Stimulated activated CD8-positive, alpha-beta memory T cell treated with anti-CD3 and anti-CD28 coated beads, Interleukin-15, amount 100 ng/mL, for 4 hours (primary cell): ENCODE measurements at places on chromosomes 6 and 20.
A peak's percentile ranks its signal among the peaks of the same experiment; 100 is the strongest.

DNA sequence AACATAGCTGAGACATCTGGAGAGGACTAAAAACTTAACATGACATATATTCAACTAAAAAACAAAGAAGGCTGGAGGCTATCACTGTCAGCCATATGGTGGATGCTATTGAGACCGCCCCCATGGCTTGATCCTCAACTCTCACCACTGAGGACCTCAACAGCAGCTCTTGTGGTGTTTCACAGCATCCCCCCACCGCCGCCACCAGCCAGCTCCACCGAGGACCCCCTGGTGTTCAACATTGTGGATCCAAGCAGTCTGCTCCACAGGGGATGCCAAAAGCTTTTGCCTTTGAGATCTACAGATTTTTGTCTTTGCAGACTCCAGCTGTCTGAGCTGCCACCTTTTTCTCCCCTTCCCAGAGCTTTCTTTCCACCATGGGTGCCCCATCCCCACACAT is 64.6 kb downstream of the NUS1 start:
- no peak for DNase-seq

GRCh38 chr20:6525447-6526303 is 241.8 kb upstream of the BMP2 start:
- DNase-seq = no peak

GRCh38 chr6:3740551-3741476 is 10.7 kb downstream of the PXDC1 start:
- DNase-seq = no peak

- DNase-seq = no peak
Observed at GRCh38 chr6:160178271-160178670, 56.7 kb downstream of the SLC22A1 start.

GRCh38 chr20:60232380-60232779 is 274.2 kb downstream of the CDH26 start:
- no peak for DNase-seq

- no peak for DNase-seq
Observed at GRCh38 chr20:22305381-22305780, 279.0 kb downstream of the FOXA2 start.

GRCh38 chr6:137982418-137983189 is 115.5 kb downstream of the TNFAIP3 start:
- no peak for DNase-seq

DNA sequence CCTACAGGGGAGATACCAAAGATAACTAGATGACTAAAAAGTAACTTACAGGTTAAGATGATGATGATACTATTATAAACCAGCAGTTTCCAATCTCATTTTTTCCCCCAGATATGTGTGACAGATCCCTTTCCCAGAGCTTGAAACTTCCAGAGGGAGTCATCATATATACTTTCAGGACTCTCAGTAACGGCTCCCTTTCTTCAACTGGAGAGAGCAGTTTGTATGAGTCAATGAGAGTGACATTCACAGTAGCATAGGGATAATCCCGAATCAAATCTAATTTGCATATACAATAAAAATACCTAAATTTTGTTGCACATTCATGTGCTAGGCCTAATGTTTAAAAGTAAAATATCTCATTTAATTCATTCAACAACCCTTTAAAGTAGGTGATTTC is 29.7 kb downstream of the IGF2R start:
- DNase-seq = no peak

DNA sequence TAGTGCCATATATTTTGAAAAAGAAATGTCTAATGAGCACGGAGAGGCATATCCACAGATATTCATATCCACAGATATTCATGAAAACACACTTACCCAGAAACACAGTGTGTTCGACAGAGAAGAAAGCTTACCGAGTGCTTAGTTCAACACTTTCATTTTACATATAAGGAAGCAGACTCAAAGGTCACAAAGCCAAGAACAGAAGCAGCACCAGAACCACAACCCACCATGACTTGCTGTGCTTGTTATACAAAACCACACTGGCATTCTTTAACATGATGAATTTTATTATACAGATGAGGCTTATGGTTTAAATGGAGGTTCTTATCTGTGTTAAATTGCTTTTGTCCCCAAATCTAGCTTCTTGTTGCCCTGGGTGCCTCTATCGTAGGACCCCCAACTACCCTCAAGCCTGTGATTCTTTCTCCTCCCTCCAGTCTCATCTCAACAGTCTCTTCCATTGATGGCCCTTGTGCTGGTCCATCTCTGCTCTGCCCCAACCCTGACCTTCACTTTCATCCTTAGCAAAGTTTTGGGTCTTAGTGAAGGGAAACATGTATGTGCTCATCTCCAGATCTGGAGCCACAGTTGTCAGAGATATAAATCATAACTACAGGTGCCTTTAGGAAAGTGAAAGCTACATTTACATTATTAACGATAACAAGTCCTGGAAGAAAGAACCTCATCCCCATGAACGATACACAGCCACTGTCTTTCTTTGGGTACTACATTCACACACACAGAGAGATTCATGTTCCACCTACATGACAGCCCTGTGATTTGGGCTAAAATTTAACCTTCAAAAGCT is 40.0 kb downstream of the SF3B5 start:
- no peak for DNase-seq

DNA sequence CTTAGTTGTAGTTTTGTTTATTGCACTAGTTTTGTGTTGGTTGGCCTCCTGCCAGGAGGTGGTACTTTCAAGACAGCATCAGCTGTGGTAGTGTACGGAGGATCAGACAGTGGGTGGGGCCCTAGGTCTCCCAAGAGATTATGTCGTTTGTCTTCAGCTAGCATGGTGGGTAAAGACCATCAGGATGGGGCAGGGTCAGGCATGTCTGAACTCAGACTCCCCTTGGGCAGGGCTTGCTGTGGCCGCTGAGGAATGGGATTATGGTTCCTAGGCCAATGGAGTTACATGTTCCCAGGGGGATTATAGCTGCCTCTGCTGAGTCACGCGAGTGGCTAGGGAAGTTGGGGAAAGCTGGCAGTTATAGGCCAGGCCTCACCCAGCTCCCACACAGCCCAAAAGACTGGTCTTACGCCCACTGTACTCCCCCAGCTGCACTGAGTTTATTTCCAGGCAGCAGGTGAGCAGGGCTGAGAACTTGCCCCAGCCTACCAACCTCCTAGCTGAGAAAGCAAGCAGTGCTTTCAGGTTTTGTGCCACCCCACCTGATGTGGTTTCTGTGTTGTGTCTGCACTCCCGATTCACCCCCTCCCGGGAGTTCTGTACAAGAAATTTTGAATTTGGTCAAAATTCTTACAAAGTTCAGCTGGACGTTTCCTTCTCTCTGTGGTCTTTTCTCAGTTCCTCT is 24.7 kb downstream of the ZSCAN31 start:
- no peak for DNase-seq

DNA sequence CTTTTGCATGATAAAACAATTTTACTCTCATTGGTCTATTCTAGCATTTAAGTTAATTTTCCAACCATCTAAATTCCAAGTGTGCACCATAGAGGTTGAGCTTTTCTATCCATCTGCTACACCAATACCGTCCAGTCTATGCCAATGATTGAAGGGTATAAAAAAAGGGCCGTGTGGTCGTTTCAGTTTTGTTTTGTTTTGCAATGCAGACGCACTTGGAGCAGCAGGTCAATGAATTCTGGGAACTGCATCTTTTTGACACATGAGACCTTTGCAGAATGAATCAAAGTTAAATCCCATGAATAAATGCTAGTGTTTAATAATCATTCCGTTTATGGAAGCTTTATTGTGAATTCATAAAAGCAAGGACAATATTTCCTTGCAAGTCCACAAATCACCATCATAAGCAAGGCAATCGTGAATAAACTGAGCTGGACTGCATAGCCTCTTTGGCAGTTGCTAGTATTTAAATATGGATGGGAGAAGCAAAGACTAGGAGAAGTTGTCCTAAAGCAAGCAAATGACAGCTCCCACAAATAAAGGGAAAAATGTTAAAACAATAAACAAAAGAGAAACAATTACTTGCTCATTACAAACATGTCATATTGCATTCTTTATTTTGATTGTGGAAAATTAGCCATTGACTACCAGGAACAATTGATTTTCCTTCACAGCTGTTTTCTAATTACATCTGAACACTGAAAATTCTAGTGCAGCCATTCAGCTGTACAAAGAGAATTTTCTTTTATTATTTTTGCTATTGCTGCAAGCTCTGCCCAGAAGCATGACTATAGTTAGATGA is 649.7 kb upstream of the GJE1 start:
- no peak for DNase-seq

DNA sequence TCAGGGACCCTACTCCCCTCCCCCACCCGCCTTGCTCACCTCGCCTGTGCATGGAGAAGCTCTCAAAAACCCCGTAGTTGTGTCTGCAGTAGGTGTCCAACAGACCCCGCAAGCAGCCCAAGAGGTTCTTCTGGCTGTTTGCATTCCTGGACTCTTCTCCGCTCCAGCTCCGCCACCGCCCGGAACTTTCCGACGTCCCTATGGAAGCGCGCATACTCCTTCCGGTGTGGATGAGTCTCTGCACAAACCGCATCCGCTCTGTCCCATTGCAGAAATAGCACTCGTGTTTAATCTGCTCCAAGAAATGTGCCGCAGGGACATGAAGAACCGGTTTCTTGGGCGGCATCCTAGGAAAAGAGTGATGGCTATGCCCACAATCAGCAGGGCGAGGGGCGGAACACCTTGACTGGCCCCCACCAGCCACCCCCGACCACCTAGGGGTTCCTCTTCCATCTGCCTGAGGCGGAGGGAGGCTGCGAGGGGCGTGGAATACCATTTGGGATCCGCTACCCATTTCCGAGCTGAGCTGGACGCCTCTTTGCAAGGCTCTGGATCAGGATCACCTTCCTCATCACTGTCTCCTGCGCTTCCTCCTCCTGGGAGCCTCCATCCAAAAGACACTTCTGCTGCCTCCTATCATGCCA is 20.2 kb downstream of the HLA-DRA start:
- no peak for DNase-seq

- DNase-seq = no peak
Observed at GRCh38 chr6:45445749-45446549, 68.2 kb upstream of the SUPT3H start.

DNA sequence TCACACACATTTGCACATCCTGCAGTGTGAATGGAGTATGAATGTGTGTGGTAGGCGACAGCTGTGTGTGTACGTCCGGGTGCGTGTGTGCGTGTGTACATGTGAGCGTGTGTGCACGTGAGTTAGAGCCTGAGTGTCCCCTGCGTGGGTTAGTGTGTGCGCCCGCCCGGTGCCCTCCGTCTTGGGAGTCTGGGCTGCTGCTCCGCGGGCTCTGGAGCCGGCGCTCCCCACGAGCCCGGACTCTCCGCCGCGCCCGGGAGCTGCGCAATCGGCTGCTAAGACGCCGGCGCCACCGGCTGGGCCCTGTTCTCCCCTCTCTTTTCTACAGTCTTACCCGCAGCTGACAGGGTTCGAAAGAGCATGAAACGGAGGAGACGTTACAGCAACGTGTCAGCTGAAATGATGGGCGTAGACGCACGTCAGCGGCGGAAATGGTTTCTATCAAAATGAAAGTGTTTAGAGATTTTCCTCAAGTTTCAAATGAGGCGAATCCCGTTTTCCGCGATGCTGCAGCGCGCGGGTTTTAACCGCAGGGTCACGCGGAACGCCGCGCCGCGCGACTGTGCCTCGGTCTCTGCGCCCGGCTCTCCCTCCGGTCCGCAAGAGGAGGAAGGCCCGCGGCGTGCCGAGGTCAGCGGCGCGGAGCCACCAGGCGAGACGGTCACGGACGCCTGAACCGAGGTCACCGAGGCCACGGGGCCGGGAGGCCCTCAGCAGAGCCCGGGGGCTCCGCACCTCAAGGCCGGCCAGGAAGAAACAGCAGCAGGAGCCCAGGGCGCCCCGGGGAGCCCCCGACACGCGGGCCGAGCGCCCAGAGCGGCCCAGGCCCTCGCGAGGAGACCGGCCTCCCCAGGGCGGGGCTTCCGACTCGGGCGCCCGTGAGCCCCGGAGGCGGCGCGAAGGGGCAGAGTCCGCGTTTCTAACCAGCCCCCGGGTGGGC is 95.3 kb upstream of the BHLHE23 start:
- DNase-seq = peak; percentile 55

DNA sequence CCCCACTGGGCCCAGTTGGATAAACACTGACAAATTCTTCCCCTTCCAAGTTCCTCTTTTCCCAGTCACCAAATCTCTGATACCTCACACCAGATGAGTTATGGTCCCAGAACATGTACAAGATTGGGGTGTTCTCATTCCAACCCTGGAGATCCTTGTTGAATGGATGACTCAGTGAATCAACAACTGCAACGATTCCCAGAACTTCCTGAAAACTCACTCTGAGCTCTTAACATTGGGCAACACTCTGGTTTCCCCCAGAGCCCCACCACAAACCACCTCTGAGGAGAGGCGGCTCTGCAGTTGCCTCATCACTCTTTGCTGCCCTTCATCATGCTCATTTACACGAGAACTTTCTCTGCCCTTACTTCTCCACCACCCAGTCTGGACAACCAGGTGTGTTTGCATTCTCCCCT is 115.2 kb downstream of the MRPL14 start:
- no peak for DNase-seq

GRCh38 chr6:37897321-37897720 is 77.8 kb downstream of the ZFAND3 start:
- DNase-seq = no peak

- no peak for DNase-seq
Observed at GRCh38 chr6:19848465-19849029, 11.4 kb downstream of the ID4 start.

GRCh38 chr6:69542494-69542893 is 254.3 kb downstream of the LMBRD1 start:
- DNase-seq = no peak

DNA sequence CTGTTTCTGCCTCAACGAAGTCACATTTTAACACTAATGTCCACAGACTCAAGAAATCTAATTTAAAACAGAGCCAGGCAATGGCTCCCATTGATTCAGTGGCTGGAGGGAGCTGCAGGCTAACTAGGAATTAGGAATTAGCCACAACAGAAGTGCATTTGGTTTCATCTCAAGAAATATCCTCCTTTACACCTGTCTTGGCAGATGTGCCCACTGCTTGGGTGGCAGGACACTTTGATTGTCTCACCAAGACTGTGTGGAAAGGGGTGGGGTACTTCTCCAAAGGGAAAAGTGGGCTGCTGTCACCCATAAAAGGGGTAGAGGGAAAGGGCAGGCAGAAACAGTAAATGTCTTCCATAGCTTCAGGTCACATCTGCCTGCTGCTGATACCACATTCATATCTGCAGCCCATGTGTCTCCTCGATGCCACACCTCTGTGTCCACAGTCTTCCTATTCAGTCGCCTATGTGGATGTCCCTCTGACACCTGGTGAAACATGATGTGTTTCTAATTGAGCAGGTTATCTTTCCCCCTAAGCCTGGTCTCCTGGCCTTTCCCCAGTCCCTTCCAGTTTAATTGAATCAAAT is 10.9 kb upstream of the OSER1 start:
- DNase-seq = no peak

DNA sequence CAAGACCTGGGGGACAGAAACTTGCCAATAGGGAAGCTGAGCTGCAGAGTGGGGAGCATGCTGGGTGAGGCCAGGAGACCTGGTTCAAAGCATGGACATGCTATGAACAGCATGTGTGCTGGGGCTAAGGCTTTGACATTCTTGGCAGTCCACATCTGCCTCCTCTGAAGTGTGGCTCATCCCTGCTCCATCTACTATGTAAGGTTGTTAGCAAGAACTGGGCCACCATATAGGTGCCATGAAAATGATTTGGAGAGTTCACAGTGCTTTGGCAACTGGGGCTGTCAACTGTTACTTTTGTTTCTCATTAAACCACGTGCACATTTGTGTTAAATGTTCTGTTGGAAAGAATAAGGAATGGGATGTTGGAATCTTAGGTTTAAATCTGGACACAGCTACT is 311.1 kb downstream of the CDC5L start:
- no peak for DNase-seq
